ENCODE measurements at places on chromosomes 2 and 18.

- no peak for DNase-seq
Measured at GRCh38 chr2:177398290-177398683, 5.7 kb downstream of the AGPS start.

- no peak for DNase-seq
Measured at GRCh38 chr2:195734931-195735330, 77.9 kb downstream of the SLC39A10 start.

DNA sequence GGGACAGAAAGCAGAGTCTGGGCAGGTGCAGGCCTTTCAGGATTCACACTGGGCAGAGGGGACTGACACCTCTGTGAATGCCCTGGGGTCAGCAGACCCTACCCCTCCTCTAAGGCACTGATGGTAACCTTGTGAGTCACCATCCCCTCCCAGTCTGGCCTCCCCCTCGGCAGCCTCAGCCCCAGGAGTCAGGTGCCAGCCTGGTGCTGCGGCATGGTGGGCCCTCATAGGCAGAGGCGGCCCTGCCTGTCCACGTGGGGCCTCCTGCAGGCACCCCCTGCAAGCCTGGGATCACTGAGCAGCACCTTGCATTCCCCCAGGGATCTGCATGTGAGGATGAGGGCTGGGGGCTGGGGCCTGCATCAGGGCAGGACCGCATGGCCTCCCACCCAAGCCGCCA is 4.8 kb upstream of the GPR17 start:
- DNase-seq = no peak

DNA sequence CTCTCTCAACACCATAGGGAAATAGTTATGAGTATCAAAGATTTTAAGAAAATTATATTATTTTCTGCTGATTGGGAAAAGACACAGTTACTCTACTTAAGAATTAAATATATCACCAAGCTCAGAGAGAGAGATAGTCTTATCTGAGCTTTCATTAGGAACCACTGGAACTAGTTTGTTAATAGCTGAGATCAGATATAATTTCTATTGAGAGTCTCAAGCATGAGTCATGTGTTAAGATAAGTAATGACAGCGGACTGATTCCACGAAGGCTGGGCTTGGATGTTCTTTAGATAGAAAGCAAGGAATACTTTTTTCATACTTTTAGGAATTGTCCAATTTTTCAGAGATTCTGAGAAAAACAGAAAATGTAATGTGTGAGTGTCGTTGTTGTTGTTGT is 44.4 kb upstream of the RBM44 start:
- DNase-seq = no peak

DNA sequence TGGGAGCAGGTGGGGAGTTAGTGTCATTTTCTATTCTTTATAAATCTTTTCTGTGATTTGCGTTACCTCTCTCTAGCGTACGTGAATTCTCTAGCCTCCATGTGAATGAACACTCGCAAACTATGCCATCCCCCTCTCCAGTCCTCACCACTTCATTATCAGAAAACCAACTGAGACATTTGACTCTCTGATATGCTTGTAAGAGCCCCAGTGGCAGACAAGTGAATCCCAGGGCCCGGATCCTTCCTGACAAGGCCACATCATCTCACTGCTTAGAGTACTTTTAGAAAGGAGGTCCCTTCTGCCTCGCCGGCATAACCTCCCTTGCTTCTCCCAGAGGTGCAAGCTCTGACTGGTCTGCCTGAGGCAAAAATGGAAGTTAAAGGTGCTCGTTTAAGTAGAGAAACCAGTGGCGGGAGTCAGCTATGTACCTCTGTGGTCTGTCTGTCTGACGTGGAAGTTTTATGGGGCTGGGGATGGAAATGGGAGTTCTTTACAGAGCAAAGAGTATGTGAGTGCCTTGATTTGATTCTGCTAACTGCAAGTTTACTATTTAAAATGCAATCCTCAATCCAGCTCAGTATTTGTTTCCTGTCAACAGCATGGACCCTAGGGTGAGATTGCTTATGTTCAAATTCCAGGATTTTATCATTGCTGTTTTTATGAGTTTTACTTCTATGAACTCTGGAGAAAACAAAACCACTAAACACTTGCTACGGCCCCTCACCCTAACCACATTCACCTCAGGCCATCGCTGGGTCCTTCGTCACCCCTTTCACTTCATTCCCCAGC is 114.9 kb upstream of the MSTN start:
- DNase-seq = no peak

- DNase-seq = no peak
Measured at GRCh38 chr2:231390667-231391066, 4.8 kb upstream of the B3GNT7 start.

GRCh38 chr2:157355618-157356017 is 30.0 kb upstream of the ERMN start:
- no peak for DNase-seq

DNA sequence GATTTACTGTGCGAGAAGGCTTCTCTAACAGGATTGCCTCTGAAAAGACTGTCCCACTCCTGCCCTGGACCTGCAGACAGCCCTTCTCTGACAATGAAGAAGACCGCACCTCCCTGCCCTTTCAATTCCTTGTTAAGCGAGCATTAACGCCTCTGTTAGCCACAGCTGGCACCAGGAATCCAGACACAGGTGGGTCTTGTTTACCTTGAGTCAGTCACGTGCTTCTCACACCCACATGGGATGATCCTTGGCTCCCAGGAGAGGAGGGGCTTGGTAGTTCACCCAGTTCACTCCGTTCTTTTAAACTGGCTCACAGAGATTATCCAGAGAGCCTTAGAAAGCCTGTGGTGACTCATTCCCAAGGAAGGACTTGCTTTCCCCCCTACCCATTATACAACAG is 410.5 kb upstream of the MEIS1 start:
- DNase-seq = no peak

DNA sequence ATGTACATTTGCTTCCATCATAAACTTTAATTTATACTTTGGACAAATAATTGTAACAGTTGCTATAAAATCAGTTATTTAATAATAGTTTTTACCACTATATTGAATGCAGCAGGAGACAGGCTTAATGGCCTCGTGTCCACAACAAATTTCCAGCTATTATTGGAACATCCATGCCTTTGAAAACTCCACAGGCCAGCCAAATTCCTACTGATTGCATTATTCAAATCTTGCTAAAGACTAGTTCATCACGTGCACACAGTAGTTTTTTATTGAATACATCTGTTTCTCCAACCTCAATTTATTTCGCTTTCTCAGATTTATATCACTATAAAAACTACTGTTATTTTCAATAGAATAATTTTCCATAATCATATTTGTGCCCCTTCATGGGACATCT is 18.4 kb upstream of the PTPRM start:
- DNase-seq = no peak

DNA sequence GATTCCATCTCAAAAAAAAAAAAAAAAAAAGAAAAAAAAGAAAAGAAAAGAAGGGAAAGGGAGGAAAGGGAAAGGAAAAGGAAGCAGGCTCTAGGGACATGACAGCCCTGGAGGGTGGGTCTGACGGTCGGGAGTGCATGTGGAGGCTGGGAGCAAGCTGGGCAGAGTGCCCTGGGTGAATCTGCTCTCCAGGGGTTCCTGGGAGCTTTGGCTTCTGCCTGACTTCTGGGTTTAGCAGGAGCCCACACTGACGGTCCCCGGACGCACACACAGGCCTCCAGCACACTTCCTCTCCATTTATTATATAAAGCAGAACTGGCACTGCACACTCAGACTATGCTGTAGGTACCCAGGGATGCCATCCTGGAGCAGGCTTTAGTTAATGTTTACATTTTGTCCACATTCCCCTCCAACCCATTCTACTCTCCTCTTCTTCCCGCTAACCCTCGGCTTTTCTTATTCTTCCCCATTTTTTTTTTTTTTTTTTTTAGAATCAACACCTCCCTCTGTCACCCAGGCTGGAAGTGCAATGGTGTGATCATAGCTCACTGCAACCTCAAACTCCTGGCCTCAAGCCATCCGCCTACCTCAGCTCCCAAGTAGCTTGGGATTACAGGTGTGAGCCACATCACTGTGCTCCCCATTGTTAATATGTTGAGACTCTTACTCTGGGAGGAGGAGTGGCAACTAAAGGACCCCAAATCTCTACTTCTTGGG is 151.1 kb upstream of the SLC1A4 start:
- DNase-seq = no peak

- DNase-seq = no peak
Measured at GRCh38 chr2:215189393-215189792, 51.0 kb upstream of the ABCA12 start.

DNA sequence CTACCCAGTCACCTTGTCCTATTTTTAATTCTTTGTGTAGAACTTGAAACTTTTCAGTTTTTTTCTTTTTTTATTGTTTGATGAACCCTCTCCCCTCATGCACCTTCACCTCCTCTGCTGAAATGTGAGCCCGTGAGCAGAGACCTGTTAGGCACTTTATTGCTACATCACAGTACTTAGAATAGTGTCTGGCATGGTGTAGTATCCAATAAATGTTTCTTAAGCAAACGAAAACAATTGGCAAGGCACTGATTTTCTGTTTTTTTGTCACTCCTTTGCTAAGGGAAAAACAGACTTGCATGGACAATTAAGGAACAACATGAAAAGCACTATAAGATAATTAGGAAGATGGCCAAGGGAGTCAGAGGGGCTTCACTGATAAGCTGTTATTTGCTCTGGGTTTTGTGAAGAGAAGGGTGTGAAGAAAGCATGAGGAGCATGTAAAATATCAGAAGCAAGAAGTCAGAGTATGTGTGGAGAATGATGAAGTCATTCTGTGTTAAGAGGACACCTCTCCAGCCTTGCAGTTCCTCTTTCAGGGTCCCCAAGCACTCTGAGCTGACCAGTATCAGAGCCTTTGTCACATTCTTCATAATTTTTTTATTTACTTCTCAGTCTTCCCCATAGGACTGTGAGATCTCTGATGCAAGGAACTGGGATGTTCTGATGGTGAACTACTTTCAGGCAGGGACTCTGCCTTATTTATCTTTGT is 99.7 kb upstream of the CAVIN2 start:
- no peak for DNase-seq

DNA sequence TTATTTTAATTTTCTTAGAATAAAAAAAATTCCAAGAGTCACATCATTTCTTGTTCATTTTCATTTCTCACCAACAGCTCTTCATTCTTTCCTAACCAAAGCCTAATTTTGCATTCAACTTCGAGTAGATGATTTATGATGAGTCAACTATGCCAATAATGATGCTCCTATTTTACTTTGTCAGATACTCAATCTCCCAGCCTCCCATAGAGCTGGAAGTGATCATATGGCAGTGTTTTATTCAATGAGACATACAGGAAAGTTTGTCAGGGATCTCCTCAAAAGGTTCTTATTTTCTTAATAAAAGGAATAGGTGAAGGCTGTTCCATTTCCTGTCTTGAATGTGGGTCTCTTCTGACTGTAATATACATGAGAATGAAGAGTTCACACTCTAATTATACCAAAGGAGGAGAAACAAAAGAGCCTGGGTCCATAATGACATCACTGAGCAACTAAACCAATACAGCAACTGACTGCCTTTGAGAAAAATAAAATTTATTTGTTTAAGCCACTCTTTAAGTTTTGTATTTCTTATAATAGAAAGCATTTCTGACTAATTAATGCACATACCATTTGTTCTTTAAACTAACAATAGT is 231.2 kb upstream of the CYP26B1 start:
- no peak for DNase-seq

DNA sequence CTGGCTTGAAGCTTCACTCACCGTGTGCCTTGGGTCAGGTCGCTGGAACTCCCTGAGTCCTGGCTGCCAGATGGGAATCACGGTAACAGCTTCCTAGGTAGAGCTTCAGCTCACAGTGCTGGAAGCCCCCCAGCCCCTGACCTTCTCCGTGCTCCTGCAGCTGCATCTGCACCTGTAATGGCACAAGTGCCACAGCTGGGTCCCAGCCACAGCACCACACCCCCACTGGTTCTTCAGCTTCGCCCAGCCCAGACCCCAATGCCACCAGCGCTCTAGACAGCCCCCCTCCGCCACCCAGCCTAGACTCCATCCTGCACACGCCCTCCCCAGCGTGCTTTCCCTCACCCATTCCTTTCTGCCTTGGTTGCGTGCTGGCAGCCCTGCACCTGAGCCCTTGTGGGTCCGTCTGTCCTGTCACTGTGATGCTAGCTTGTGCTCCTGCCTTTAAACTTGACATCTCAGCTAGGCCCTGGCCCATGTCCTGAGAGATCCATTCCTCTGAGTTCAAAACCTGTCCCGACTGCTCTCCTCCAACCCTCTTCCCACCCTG is 7.6 kb upstream of the ESPNL start:
- DNase-seq = no peak

DNA sequence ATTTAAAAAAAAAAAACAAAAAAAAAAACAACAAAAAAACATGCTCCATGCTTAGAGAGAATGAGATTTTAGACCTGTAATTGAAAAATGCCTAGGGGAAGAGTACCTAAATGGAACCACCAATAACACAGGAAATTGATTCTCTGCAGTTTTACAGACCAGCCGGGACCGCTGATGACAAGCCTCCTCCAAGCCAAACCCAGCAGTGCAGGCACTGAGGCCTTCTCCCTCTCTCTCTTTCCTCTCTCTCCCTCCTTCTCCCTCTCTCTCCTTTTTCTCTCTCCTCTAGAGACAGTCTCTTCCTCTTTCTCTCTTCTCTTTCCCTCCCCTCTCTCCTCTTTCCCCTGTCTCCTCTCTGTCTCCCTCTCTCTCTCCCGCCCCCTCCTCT is 228.8 kb upstream of the COPS8 start:
- no peak for DNase-seq

DNA sequence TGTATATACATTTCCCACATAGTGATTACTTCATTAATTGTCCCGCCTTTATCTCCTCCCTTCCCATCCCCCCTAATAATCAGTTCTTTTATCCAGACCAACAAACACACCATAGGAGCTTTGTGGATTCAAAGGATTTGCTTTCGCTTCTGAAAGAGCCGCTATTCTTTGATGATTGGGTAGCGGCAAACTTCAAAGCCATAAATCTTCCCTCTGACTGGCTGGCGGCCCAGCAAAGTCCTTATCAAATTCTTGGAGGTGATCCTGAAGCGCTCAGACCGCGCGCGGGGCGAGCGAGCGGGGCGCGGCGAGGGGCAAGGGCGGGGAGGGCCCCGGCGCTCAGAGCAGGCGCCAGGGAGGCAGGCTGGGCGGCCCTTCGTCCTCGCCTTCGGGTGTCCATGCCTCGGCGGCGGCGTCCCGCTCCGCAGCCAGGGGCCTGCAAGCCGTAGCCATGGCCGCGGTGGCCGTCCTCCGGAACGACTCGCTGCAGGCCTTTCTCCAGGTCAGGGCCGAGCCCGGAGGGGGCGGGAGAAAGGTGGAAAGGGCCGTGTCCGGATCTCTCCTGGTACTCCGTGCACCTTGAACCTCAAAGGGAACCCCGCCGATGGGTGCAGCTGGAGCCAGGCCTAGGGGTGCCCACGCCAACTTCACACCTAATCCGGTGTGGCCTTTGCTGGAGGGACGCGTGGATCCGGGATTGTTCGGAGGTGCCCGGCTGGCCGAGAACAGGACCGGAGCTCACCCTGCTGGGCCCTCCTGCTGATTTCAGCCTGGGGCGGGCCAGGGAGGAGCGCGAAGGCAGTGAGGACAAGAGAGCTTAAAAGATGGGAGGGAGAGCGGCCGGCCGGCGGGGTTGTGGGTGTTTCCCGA is at the start of gene SP5:
TSS of gene SP5 (plus strand) at position 276 of the 870 bp plus-strand sequence. CDS start at position 452, 176 bp downstream.
- DNase-seq = peak; percentile 23

DNA sequence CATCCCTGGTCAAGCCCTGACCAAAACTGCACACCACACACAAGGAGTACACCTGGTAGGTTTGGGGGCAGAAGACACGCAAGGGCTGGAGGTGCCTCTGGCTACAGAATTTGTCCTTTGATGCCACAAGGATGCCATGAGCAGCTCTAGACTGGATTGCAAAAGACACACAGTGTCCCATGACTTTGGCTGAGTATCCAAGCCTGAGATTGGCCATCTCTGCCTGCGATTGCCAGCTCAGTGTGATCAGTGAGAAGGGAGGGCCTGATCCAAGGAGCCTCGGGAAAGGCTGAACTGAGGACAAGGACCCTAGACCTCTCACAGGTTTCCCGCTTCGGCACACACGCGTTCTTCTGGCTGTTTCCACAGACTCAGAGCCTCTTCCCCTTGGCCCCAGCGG is 60.0 kb upstream of the FOSL2 start:
- DNase-seq = no peak

Data from stimulated activated CD4-positive, alpha-beta T cell treated with anti-CD3 and anti-CD28 coated beads, Interleukin-2, amount 100 ng/mL, for 24 hours (primary cell).